ENCODE measurements at places on chromosomes 5 and 9.

DNA sequence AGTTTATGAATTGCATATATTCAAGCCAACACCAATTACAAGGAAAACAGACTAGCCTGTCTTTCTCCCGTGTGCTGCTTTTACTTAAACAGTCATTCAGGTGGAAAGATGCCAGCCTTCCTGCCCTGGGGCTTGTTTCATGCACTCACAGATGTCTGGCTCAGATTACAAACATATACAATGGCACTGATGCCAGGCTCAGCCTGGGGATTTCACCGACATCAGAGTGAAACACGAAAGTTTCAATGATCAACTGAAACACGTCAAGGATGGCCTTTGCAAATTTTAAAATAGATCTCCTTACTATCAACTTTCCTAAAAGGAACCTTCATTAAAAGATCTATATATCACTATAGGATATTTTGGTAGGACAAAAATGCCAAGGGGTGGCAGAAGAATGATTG lies 1576.5 kb downstream of the EFNA5 start:
- no peak for DNase-seq

DNA sequence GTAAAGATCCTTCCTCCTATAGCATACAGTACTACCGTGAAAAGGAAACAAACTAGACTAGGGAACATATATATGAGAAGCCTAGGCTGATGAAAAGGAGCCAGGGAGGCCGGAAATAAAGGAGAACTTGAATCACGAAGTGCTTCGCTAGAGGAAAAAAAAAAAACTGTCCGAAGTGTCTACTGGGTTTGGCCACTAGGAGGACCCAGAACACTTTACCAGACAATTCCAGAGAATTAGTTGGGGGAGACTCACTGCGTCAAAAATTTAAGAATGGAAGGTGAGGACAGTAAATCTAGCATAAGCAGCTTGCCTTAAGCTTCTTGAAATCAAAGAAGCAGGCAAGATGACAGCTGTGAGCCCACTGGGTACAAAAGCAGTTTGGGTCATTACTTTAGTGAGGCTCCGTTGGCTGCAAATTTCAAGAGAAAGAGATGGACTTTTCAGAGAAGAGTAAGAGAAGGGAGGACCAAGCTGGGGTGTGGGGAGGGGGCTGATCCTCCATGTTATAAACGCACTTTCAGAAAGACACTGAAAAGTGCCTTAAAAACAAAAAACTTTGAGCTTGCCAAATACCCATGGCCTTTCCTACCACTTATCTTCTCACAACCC lies 47.4 kb downstream of the P4HA2 start:
- DNase-seq: no peak

DNA sequence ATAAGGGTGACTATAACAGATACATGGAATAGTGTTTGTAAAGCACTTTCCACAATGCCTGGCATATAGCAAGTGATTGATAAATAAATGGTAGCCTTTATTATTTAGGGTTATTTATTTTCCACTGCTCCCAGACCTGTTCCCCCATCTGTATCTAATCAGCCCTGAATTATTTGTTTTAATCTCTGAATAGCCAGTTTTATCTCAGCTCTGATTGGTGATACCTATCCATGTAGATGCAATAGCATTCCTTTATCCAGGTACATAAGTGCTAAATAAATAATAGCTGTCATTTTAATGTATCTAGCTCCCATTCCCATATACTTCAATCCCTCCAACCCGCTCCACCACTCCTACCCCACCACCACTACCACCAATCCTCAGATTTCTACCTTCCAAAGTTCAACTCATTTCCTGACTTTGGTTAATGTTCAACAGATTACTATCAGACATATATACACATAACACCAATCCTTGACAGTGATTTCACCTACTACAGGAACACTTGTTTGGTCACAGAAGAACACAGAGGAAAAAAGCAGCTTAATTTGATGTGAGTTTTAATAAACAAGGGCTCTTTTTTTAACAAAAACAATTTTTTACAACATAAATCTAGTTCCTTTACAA lies 14.0 kb downstream of the PRKAA1 start:
- DNase-seq: no peak

- no peak for DNase-seq
These were observed 25.2 kb downstream of the GFI1B start for GRCh38 chr9:133003671-133004090.

DNA sequence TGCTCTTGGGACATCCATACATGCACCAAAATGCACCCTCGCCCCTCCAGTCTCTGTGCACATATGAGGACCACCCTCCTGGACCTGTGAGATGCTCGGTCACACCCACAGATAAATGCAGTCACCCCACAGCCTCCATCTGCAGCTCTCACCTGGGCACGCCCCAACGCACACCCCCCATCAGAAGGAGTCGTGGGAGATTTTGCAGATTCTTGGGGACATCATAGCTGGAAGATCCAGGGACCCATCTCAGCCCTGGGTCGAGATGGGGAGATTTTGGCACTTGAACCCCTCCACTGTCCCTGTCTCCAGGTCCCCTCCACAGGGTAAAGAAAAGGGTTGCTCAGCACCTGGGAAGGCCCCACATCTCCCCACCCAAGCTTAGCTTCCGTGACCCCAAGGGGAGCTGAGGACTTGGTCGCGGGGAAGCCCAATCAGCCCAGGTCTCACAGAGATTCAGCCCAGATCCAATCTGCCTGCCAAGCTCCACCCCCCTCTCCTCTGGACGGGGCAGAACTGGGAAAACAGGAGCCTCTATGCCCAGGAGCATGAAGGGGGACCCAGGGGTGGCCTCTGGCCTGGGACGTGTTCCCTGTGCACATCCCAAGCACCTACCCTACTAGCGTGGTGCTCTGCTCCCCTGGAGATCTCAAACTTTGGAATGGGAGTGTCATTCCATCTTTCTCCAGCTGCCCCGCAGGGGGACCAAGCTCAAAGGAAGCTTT lies 89.2 kb upstream of the LMX1B start:
- no peak for DNase-seq

DNA sequence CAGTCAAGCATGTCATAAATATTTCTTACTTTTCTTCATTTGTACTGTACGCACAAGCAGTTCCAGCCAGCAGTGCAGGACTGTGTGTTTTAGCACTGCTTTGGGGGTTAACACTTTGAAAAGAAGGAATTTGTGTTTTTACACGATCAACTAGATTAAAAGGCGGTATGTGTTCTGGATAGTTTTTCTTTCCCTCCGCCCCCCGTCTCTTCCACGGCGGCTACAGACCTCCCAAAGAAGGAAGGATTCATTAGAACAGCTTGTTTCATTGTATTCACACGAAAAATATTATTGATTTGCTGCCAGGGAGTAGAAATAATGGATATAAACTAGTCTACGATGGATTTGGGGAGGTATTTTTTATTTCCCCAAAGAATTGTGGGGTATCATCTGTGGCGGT lies 336.8 kb upstream of the RFX3 start:
- DNase-seq: no peak

- no peak for DNase-seq
These were observed 13.0 kb downstream of the ELL2 start for GRCh38 chr5:95948631-95949030.

DNA sequence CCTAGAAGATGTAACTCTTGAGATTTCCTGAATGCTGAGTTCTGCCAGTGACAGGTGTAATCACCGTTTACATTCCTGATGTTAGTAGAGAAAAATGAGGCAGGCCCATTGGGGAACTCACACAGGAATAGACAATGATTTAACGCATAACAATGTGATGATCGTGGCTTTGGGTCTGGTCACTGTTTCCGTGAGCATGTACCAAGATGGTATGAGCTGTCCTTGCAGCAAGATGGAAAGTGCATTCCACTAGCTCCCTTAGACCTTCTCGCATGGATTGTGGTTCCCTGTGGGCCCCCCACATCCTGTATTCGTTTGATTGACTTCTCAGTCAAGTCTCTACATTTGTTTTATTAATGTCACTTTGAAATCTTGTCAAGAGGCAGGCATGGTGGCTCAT lies 124.0 kb upstream of the DAP start:
- no peak for DNase-seq

DNA sequence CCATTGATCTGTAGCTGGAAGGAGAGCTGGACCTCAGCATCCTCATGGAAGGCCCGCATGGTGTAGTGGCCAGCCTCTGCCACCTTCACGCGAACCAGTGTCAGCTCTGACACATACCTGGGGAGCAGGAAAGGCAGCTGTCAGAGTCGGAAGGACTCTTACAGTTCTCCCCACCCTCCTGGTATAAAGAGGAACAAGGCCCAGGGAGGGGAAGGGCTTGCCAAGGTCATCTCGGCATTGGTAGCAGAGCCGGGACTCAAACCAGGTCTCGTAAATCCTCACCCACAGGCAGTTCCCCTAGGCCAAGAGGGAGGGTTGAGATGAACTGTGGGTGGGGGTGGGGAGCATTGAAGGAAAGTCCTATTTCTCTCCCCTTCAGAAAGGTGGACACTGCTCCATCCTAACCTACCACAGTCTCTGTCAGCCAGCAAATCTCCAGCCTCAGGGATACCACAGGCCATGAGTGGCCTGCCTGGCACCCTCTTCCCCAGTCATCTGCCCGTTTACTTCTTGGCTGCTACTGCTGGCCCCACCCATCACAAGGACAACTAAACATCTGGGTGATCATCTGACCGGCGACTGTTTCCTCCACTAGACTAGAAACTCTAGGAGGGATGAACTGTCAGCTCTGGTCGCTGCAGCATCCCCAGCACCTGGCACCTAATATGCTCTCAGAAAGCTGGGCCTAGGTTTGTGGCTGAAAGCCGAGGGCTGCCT lies 23.5 kb downstream of the PDGFRB start:
- DNase-seq: no peak

DNA sequence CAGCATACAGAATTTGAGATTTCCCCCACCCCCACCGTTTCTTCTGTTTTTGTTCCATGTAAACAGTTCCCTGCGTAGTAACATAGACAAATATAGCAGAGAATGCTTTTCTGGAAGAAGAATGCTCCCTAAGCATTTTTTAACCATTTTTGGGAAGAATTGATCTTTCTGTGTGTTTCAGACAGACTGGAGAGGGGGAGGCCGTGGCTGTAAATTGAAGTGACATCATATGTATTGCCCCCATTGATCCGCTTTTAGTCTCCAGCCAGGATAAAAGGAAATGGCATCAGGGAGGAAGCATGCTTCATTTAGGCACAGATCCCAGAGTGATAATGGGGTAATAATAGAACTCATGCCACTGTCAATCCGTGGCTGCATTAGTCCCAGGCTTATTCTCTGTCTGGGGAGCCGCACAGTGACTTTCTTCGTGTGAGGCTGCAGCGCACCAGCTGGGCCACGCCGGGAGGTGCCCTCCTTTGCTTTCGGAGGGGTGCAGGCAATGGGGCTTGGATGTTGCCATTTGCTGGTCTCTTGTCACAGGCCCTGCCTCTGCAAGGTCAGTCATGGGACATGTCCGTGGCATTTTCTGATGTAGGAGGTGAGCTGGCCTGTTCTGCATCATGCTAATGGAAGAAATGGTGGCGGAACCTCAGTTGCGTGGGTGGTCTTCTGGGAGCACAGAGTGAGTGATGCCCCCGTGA lies 261.5 kb downstream of the FANCC start:
- DNase-seq: no peak

DNA sequence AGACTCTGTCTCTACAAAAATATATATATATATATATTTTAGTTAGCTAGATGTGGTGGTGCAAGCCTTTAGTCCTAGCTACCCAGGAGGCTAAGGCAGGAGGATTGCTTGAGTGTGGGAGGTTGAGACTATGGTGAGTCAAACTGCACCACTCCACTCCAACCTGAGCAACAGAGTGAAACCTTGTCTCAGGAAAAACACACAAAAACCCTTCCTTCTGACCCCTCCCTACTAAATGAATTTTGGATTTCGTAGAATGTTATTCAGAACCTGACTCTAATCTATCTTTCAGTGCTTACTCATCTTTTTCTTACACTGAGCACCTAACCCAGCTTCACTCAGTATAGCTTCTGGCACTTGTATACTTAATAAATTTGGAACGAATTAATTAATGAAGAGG lies 35.2 kb upstream of the IL7R start:
- DNase-seq: no peak

DNA sequence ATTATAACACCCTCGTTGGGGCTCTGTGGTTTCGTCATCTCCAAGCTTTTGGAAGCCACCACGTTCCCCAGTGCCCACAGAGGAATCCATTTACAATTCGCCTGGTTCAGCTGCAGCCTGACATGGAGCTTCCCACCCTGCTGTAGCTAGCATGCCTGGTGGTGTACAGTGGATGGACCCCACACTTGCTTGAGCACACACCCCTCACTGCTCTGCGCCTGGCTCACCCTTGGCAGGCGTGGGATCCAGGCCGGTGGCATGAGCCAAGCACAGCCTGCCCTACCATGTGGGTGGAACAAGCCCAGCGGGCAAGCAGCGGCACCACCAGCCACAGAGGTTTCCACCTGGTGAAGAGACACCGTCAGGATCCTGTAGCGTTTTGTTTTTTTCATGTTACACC lies 1045.7 kb upstream of the CDH9 start:
- DNase-seq: no peak

DNA sequence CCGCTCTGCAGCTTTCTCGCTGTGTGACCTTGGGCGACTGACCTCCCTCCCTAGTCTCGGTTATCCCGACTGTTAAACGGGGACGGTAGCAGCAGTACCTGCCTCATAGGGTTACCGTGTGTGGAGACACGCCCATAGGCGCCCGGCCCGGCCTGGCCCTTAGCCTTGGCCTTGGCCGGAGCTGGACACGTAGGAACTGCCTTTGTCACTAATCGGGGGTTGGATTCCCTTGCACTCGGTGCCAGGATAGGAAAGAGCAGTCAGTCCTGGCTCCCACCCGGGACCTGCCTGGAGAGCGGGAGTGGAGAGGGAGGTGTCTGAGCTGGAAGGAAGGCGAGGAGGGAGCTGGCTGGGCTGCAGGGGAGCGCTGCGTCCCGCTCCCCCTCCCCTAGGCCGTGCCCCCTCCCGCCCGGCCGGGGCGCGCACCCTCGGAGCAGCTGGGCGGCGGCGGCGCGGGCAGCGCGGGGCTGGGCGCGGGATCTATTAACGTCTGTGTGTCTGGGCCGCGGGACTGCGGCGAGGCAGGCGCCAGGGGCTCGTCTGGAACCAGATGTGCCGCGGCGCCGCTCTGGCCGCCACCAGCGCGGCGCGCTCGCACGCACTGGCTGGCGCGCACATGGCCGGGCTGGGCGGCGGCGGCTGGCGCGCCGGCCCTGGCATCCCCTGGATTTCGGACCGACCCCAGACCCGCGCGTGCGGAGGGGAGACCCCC lies 31.7 kb downstream of the PRRX2 start:
- no peak for DNase-seq

- DNase-seq: no peak
These were observed 1.1 kb upstream of the SMC2 start for GRCh38 chr9:104092875-104093600.

- DNase-seq: no peak
These were observed 10.6 kb upstream of the SH3RF2 start for GRCh38 chr5:145925803-145926202.

GRCh38 chr5:140558542-140558941 lies 1.3 kb upstream of the SRA1 start:
- DNase-seq: no peak

DNA sequence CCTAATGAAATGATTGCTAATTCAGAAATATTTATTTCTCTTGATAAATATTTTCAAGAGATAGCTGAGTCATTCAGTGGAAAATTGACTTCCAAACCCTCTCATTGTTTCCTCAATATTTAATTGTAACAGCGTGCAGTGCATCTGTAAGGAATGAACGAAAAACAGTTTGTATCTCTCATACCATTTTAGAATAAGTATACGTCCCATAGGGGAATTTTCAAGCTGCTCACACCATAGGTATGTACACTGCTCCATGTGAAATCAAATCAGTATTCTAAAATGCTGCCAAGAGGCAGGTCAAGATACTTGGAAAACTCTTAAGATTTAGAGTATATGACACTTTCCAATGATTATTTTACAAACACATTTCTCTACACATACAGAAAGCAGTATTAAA lies 202.2 kb downstream of the ARL15 start:
- no peak for DNase-seq

GRCh38 chr5:100518377-100518776 lies 16.8 kb upstream of the FAM174A start:
- DNase-seq: no peak
